ENCODE measurements at places on chromosomes 16 and 17.

- no peak for DNase-seq
Observed at GRCh38 chr17:77513045-77513444, 372.3 kb downstream of the SEC14L1 start.

GRCh38 chr17:79992649-79993389, 42.9 kb downstream of the TBC1D16 start:
- DNase-seq: no peak

GRCh38 chr16:9908613-9909012, 273.6 kb downstream of the GRIN2A start:
- DNase-seq: no peak

DNA sequence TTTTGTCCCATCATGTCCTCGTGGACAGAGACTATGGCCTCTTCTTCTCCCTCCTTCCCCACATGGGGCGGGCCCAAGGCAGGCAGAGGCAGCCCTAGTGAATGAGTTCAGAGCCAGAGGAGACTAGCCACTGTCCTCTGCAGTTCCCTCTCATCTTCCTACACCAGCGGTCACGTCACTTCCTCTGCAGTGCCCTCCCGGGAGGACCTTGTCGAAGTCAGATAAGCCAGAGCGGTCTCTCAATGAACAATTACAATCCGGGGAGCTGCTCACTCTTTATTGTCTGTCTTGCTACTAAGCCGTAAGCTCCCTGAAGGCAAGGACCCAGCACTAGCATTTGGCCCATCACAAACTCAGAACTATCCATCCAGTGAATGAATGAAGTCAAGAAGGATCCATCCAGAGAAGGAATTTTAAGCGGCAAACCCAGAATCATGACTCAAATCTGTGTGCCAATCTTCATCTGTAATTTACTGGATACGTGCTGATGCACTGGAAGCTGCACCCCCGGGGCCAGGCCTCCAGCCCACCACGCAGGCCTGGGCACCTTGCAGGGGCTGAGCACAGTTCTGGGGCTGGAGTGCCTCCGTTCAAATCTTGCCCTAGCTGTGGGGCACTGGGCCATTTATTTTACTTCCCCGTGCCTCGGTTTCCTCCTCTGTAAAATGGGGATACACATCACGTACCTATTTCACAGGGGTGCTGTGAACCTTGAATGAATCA, 18.1 kb downstream of the ZNF423 start:
- DNase-seq: no peak

GRCh38 chr16:85607321-85607765, 5.8 kb upstream of the GSE1 start:
- no peak for DNase-seq

- no peak for DNase-seq
Observed at GRCh38 chr17:43545383-43545632, 832 bp downstream of the ETV4 start.

Measured in esophagus squamous epithelium (tissue), 5 donors.